ENCODE measurements at places on chromosomes 12 and 14. TPM values are rescaled to one million over a fixed set of nuclear protein-coding genes. Genes with fewer than 3 reads are reported as not detected.

PRIMA1 gene
- not detected for total RNA-seq

DNA sequence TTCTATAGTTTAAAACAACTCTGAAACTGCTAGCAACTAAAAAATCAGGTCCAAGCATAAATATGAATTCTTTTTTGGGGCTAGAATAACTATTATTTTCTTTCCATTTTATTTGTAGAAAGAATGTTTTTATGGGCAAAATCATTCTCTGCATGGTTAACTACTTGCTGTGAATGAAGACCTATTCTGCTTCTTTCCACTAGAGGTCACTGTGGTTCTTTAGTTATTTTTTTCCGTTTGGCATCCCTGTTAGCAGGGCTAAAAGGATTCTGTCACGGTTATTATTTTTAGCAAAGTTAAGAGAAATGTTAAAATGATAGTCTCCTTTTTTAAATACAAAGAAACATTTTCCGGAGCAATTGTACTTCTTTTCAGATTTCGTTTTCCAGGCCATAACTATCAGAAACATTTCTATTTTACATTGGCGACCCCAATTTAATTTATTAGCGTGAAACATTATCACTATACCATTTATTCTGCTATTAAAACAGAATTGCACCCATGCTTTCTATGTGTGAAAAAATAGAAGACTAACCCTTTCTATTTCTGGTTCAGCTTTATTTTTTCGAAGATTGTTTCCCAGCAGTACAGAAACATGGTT, 404.8 kb downstream of the ATP23 start:
- peak; percentile 46 for DNase-seq

GRCh38 chr14:102888748-102889147, 33.7 kb upstream of the AMN start:
- no peak for DNase-seq

- no peak for DNase-seq
Measured at GRCh38 chr12:53191096-53191884, 10.6 kb upstream of the CSAD start.

BIN2 gene
- total RNA-seq: not detected

DNA sequence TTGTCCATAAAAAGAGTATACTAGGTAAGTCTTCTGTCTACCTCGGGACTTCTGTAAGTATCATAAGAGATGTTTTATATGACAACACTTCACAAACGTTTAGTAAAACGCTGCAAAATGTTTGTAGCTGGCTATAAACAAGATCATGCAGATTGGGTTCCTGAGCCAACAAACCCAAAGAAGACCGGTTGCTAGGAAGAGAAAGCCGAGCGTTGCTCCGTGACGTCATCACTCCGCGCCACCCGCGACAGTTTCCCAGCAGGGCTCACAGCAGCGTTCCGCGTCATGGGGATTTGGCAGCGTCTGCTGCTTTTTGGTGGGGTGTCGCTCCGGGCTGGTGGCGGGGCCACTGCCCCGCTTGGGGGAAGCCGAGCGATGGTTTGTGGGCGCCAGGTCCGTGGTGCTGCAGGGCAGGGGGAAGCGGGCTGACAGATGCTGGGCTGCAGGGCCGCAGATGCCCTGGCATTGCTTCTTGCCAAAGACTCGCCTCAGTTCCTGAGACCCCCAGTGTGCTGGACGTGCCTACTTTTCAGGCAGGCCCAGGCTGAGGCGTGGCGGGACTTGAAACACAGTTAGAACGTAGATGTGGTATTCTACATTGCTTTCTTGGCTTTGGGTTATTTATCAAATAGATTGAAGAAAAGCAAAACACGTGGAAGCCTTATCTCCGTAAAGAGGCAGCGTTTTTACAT, at the start of gene NUBPL:
TSS of gene NUBPL (plus strand) at position 250 of the 692 bp plus-strand sequence. CDS start at position 286, 36 bp downstream.
- DNase-seq: peak; percentile 94

Data from dermis microvascular lymphatic vessel endothelial cell (primary cell).